WERI-Rb-1 (cell line): ENCODE measurements at places on chromosomes 12 and 14.

DNA sequence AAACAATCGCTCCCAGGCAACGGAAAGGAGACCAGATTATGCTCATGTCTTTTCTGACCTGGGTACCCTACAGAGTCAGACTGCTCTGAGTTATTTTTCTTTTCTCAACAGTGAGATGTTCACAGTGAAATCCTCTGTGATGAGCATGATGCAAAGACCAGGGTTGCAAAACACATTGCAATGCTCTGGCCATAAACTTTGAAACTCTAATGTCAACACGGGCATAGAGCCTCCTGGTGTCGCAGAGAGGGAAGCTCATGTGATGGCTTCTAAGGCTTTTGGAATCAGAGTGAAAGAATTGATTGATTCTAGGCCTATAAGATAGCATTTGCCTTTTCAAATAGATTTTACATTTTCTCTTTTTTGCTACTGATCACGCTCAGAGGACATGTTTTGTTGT, 193.4 kb downstream of the RASSF9 start:
- no peak for DNase-seq

DNA sequence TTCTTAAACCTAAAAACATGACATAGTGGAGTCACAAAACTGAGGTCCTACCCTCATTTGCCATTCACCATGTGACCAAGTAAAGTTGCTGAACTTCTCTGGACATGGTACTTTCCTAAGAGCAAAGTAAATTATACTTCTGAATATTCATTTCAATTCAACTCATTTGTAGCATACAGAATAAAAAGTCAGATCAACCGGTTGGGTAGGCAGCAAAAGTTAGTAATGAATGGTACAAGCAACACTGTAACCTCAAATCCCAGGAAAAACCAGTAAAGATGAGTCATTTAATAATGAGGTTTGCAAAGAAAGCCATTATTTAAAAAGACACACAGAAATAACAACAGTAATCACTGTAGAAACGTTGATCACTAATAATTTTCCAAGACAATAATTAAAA, 8.7 kb downstream of the POLE2 start:
- DNase-seq: no peak

DNA sequence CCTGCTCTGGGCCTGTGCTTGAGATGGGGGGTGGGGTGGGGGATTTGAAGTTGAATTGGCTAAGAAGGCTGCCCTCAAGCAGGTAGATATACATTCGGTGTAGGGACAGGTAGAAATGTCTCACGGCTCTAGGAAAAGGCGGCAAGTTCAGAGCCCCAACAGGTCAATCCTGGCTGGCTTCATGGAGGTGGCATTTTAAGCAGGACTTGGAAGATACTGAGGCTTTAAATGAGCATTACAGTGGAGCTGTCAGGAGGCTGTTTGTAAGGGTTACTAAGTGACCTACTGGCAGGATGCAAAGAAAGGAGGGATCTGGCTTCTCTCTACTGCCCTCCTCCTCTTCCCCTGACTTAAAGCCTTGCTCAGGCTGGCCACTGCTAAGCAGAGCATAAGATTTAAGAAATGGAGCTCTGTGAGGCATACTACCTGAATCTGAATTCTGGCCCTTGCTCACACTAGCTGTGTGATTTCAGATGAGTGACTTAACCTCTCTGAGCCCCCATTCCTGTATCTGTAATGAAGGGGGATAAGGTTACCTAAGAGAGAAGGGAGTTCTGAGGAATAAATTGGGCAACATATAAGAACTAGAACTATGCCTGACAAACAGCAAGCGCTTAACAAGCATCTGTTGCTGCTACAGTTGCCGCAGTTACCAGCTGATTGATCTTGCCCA, 61.6 kb downstream of the SLC24A4 start:
- no peak for DNase-seq

- DNase-seq: no peak
These were observed 45.0 kb upstream of the FBXO21 start for GRCh38 chr12:117235261-117235660.

- DNase-seq: no peak
These were observed 8.3 kb downstream of the BMP4 start for GRCh38 chr14:53948205-53948884.

GRCh38 chr14:45757655-45758054, 504.7 kb upstream of the MIS18BP1 start:
- no peak for DNase-seq

DNA sequence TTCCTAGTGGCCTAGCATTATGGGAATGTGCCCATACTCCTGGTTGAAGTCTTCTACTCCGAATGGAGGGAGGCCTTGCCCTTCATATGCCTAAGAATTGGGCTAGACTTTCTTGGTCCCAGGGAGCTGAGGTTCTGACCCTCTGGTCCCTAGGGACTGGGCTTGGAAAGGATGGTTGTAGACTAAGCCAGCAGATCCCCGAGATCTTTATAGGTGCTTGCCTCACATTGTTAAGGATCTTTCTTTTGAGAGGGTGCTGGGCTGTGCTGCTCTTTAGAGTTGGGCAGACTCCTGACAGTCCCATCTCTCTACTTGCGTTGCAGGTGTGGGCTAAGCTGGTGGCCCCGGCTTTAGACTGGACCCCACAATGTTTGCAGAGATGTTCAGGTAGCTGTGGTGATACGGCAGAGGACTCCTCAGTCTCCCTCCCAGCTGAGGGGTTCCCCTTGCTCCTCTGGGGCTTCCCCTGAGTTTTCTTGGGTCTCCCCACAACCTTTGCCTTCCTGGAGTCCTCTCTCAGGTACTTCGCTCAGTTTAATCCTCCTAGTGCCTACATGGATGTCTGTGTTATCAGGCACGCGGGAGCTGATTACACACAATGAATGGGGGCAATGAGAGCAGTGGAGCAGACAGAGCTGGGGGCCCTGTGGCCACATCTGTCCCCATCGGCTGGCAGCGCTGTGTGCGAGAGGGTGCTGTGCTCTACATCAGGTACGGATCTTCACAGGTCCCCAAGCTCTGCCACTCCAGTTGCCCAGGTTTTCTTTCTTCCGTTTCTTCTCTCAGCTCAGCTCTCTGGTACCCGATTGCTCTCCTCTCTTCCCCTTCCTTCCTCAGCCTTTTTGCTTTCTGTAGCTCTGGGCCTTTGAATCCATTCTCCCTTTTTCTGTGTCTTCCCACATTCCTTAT, 1.3 kb downstream of the MBD6 start:
- DNase-seq: no peak

DNA sequence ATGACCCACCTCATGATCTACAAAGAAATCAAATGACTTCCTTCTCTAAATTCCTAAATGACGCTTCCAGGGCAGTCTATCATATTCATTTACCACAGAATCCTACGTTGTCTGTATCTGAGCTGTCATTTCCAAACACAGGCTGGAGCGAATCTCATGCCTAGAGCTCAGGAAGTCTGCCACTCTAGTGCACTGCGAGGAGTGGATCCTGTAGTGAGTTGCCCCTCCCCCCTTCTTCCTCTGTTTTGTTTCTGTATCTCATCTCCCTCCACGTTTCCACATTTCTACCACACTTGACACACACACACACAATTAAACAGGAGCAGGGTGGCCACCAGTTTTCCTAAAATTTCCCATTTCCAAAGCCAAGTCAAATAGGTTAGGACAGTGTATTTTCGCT, 415.4 kb upstream of the PRICKLE1 start:
- no peak for DNase-seq

DNA sequence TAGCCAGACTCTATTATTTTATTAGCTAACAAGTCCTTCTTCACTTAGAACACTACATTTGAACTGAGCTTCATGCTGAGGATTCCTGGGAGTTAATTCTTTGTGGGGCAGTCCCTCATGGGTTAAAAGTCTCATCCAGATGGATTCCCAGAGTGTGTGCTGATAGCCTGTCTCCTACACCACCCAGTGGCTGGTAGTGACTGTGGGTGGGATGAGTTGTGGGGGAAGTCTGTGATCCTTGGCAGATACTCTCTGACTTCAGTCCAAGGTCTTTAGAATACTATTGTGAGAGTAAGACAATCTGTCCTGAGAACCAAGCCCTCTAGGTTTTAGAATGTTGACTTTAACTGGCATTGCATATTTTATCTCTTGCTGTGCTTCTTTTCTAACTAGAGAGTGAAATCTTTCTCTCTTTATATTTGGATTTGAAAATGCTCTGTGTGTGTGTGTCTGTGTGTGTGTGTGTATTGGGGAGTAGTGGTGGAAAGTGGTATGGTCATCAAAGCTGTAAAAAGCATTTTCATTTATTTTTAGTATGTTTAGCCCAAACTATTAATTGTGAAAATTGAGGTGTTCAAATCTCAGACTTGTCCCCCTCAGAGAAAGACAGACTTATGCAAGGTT, 37.3 kb downstream of the AKAP6 start:
- DNase-seq: peak; percentile 41

DNA sequence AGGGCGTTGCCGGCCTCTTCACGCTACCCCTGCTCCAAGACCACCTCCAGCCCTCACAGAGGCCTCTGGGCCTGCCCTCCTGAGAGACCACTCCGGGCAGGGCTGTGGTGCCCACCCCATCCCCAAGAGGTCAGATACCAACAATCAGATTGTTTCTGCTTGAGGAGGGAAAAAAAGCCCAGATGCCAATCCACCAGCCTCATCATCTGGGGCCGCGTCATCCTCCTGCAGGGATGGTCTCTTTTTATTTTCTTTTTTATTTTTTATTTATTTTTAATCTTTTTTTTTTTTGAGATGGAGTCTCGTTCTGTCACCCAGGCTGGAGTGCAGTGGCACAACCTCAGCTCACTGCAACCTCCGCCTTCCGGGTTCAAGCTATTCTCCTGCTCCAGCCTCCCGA, 93.4 kb downstream of the FBXL14 start:
- DNase-seq: no peak

- DNase-seq: no peak
These were observed 42.1 kb downstream of the TSPAN9 start for GRCh38 chr12:3119192-3119755.
